ENCODE measurements at places on chromosomes 2 and 18.

DNA sequence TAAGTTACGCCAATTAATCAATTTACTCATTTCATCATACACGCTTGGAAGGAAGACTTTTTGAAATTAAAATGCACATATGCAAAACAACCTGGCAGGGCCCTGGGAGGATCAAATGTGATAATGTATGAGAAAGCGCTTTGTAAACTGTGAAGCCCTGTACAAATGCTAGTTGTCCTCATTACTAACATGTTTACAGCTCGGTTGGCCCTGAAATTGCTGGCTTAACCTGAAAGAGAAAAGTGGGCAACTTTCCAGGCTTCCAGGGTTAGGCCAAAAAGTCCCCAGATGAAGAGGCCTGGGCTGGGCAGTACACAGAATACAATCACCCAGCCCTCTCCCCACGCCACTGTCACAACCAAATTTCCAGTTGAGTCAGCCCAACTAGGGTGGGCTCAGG lies 60.2 kb downstream of the DNMT3A start:
- no peak for DNase-seq

DNA sequence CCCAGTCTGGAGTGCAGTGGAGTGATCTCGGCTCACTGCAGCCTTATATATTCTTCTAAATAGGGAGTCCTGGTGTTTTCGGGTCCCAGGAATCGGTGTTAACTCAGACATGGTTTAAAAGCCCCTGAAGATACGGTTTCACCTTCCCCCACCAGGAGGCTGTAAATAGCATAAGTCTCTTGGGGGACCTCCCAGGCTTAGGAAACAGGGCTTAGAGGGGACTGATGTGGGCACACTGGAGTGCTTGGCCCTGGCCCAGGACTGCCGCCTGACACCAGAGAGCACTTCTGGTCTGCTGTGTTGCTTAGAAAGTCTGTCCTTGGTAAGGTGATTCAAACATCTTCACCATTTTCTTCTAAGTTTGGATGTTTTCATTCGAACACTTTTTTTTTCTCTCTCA lies 39.7 kb upstream of the MAP4K4 start:
- DNase-seq = no peak

DNA sequence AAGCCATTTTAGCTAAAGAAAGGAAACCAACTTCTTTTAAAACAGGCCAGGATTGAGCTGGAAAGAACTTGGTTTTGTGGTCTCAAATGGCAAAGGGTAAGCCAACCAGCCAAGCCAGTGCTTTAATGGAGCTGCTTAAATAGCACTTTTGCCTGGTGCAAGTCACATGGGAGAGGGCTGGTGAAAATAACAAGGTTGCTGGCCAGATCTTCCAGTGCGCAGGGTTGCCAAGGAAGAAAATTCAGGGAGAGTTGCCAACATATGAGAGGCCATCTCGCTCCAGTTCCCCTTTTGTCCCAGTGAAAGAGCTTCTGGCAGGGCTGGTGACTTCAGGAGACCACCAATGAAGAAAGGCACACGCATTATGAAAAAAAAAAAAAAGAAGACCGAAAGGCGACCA lies 57.3 kb downstream of the IRS1 start:
- no peak for DNase-seq

GRCh38 chr2:128734521-128735295 lies 416.0 kb upstream of the HS6ST1 start:
- DNase-seq = no peak

- no peak for DNase-seq
Observed at GRCh38 chr2:215933151-215933550, 80.2 kb downstream of the MREG start.

DNA sequence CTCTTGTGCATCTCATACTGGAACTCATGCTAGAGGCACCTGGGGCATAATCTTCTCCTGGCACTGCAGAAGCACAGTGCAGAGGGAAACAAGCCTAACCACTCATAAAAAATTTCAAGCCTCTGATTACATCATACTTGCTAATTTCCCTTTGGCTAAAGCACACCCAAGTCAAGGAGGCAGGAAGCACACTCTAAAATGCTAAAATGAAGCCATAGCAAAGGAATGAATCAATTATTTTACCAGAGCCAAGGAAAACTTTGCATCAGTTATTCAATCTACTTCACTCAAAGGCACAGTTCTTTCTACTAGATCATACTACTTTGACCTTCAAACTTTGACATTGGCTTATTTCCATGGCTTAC lies 79.6 kb upstream of the SPOPL start:
- no peak for DNase-seq

DNA sequence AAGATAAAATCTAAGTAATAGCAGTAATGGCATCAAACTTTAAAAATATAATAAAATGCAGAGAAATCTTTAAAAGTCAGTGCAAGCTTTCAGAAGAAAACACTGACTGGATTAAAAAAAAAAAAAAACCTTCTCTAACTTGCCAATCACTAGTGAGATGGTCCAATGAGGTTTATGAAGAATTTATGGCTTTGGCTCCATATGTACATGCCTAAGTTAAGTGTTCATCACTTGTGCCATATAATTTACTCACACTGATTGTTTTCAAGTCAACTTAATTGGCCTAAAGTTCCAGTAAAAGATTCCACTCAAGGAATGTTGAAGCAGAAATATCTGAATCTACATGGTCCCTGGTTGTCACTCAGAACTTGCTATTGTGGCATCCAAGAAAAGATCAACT lies 40.7 kb upstream of the RAB27B start:
- no peak for DNase-seq

DNA sequence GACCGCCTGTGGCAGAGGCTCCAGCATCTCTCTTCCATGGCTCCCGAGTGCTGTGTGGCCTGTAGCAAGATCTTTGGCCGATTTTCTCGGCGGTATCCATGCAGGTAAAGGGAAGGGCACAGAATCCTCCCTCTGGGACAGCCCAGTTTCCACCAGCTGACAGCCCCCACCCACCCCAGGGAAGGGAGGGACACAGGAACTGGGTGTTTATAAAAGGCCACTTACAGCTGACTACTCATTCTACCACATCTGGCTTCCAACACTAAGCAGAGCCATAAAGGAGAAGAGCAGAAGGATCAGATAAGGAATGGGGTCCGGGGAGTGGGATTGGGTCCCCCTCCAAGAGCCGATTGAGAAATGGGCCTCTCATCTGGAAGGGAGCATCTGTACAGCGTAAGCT lies 20.2 kb downstream of the RUFY4 start:
- DNase-seq = no peak

- no peak for DNase-seq
Observed at GRCh38 chr18:41162191-41162590, 792.8 kb upstream of the PIK3C3 start.

DNA sequence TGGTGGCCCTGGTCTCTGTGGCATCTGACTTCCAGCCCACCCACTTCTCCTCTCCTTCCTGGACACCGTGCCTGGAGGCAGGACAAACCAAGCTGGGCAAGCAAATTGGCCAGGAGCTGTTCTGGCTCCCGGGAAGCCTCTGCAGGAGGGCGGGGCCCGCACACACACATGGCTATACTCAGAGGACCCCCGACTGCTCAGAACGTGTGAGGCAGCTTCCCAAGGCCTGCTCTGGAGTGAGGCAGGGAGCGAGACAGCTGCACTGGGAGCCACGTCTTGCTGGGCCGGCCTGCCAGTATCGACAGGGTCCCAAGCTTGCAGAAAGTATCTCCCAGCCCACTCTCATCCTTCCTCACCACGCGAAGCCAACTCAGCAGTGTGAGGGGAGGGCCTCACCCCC lies 257.3 kb downstream of the TWIST2 start:
- no peak for DNase-seq

- no peak for DNase-seq
Observed at GRCh38 chr18:8752329-8752728, 47.0 kb downstream of the MTCL1 start.

DNA sequence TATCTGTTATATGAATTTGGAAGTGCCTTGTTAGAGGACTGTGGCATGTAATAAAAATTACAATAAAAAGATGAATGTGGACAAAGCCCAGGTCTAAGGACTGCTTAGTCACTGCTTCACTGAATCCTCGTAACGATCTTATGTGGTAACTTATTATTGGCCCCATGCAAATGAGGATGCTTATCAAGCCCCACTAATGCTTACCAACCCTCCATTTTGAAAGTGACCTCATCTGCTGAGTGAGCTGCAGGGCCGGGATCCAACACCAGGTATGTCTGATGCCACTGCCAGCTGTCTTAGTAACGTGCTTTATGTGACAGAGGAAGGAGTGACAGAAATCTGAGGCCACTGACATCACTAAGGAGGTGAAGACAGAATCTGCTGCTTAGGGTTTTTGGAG lies 65.3 kb upstream of the CCDC85A start:
- DNase-seq = no peak

DNA sequence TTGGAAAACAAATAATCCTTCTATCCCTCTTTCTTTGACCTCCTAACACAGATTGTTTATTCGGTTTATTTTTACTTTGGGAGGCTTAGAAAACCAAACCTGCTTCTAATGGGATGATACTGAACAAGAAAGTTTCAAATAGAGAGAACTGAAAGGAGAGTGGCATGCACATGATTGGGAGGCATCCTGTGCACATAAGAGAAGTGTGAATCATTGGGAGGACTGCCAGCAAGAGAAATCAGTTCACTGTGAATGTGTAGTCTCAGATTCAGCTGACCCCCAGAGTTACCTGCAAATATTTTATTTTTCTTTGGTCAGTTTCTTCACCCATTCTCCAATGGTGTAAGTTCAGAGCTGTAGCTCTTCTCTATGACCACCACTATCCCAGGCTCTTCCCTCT lies 1363.2 kb upstream of the ACVR2A start:
- no peak for DNase-seq

DNA sequence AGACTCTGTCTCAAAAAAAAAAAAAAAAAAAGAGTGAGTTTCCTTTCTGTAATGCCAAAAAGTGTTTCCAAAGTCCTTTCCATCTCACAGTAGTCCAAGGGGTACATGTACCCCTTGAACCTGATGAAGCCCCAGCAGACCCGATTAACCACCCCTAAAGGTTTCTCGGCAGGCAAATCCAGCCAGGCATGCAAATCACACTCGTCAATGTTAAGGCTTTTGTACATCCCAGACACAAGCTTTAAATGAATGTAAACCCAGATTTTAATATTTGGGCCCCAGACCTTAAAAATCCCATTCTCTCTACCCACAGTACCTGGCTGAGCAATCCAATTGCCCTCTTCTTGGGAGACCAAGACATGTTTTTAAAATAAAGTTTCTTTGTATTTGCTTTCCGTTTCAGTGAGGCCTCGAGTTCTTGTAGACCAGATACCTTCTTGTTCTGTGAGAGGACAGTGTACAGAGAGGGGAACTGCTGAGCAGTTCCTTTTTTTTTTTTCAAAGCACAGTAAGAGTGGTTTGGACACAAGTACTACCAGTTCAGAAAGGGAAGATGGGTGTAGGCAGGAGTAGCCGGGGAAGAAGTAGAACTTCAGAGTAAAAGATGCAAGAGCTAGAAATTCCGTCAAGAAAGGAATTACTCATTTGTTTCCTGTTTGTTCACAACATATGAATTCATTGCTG lies at the start of gene NLRC4:
TSS of gene NLRC4 (minus strand) at position 465 of the 684 bp plus-strand sequence. CDS start 8,111 bp downstream, outside the sequence.
- DNase-seq = no peak

DNA sequence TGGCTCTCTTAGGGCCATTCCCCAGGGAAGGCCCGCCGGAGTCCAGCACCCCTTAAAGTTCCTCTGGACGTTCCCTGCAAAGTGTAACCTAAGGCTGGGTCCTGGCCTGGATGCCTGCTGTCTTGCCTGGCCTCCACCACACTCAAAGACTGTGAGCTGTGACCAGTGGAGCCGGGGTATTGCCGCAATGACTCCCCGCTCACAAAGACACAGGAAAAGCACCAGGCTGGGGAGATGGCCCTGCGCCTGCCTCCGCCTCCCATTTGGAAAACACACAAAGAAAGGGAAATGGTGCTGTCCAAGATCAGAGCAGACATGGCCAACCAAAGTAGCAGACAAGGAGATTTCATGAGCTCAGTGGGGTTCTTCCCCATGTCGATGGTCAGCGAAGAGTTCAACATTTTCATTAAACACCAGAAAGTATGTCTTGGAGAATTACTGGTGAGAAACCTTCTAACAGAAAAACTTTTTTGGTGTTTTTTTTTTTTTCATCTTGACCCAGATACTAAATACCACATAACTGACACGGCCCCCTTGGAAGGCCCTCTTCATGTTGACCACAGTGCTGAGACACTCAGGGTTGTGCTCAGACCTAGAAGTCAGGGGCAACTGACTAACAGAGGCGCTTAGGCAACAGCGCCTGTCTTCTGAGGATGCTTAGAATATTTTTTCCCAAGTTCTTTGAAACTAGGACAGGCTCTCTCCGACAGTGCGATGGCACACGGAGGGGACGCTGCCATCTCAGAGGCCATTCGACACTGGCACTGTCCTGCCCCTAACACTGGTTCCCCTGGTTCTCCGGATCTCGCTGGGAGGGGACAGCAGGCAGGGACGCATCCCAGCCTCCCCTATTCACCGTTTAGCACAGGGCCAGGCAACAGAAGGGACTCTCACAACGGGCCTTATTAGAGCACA lies 226.4 kb upstream of the ID2 start:
- no peak for DNase-seq

Data from stimulated activated CD4-positive, alpha-beta T cell treated with anti-CD3 and anti-CD28 coated beads, Interleukin-2, amount 100 ng/mL, for 24 hours (primary cell).